ENCODE measurements at places on chromosomes 5 and 9.

DNA sequence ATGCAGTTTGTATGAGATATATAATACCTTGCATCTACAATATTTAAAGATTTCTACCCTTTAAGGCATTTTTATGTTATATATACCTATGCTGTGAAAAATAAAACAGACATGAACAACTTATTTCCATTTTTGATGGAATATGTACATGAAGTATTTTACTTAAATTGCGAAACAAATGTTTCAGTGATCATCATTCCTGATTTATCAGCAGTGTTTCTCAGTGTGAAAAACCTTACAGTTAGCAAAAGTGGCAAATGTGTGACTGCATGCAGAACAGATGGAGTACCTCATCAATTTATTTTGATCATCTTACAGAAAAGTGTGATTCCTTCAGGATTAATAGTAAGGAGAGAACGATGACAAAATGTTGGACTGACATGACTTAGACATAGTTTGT is 43.1 kb downstream of the PRR16 start:
- DNase-seq, result no peak

DNA sequence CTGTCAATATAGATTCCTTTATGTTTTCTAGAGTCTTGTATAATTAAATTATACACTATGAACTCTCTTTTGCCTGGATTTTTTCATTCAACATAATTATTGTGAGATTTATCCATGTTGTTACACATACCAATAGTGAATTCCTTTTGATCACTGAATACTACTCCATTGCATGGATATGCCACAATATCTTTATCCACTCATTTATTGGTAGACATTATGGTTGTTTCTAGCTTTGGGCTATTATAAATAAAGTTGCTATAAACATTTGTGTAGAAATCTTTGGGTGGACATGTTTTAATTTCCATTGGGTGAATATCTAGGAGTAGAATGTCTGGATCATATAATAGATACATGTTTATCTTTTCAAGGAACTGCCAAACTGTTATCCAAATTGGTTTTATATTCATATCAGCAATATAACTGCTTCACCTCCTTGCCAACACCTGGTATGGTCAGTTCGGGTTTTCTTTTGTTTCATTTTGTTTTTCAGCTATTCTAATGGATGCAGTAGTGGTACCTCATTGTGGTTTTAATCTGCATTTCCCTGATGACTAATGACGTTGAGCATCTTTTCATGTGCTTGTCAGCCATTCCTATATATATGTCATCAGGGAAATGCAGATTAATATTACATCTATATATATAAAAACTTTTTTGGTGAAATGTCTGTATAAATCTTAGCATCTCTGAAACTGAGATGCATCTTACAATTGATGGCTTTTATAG is 32.1 kb upstream of the TCF7 start:
- no peak for DNase-seq

DNA sequence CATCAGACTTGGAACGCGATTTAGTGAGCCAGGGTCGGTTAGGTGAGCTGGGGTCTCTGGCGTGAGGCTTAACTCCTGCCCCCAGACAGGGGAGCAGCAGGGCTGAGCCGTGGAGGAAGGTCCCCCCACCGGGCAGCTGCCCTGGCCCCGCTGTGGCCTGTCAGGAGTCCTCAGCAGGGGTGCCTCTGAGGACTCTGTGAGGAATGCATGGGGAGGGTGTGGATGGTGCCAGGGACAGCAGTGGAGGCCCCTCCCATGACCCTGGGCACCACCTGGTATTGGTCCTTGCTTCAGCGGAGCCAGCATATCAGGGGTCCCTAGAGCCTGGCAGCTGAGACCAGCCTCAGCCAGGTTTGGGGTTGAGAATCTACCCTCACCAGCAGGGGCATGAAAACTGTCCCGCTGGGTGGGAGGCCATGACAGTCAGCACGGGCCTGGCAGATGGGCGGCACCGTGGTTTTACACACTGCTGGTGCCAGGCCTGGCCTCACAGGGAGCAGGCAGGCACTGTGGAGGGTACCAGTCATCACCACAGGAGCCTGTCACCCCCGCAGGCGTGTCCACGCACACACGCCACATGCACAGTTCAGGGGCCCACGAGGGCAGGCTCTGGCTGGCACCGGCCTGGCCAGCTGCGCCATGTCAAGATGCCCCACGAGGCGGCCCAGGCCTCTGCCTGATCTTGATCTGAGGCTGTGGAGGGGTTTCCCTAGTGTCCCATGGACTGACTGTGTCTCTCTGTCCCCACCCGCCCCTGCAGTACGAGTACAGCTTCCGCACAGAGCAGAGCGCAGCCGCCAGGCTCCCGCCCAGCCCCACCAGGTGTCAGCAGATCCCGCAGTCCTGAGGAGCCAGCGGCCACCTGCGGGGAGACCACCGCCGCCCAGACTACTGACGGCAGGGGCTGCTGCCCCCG is 111.1 kb upstream of the LMX1B start:
- DNase-seq, result no peak

DNA sequence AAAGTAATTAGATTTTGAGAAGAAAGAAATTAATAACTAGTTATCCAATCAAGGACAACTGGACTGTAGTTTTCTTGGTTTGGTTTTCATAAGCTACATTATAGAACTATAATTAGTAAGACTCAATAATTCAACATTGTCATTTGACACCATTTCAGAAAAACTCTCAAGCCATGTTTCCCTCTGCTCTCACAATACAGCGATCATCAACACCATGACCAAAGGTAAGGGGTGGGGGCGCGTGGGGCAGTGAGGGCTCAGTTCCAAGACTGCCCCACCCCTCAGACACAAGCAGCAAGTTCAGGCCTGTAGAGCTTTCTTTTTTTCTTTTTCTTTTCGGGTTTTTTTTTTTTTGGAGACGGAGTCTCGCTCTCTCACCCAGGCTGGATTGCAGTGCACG is 6.4 kb downstream of the CMBL start:
- no peak for DNase-seq

DNA sequence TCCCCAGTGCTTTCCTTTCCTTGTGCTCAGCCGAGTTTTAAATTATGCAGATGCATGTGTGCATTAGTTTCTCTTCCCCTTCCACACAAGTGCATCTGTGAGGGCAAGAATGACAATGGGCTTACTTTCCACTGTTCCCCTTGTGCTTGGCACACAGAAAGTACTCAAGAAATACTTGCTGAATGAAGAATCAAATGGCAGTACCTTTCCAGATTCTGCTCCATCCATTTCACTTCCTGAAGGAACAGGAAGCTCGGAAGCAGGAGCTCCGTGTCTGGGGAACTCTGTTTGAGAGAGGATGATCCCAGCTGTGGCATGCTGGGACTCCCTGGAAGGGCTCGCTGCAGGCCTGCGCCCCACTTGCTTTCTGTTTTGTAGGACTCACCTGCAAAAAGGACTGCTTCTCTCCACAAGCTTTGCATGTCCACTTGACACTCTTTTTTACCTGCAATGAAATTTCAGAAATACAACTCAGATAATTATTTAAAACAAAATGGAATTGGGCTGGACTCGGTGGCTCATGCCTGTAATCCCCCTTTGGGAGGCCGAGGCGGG is 5.5 kb downstream of the MRNIP start:
- DNase-seq, result peak; percentile 73

DNA sequence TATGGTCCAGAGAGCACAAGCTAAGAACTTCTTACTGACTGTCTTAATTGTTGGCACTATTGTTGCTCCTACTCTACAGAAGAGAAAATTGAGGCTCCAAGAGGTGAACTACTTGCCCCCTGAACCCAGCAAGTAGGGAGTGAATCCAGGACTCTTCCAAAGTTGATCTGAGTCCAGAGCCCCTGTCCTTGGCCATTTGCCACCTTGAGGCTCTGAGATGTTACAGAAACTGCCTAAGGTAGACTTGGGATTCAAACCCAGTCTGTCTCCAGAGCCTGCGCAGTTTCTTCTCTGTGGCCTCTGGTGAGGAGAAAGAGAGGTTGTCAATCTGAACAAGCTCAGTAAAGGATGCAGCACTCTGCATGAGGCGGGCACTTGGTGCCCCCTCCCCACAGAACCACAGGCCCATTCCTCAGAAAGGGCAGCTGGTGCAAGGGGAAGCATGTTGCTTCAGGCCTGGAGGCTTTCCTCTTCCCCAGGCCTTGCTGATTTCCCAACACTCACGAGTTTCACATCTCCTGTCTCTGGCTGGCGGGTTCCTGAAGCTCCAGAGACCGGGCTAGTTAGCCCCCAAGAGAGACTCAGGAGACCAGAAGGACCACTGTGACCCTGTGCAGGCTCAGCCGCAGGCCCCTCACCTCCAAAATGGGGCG is 2.9 kb upstream of the LCP2 start:
- DNase-seq, result no peak

- no peak for DNase-seq
These were observed 95.9 kb upstream of the MVB12B start for GRCh38 chr9:126230692-126231091.

- DNase-seq, result no peak
These were observed 30.9 kb upstream of the IRX4 start for GRCh38 chr5:1913578-1913977.

GRCh38 chr9:124818431-124819281 is 34.6 kb upstream of the WDR38 start:
- DNase-seq, result no peak

GRCh38 chr9:83430681-83431080 is 107.5 kb downstream of the FRMD3 start:
- no peak for DNase-seq

- no peak for DNase-seq
These were observed 341.0 kb downstream of the IRX2 start for GRCh38 chr5:2410451-2410850.

DNA sequence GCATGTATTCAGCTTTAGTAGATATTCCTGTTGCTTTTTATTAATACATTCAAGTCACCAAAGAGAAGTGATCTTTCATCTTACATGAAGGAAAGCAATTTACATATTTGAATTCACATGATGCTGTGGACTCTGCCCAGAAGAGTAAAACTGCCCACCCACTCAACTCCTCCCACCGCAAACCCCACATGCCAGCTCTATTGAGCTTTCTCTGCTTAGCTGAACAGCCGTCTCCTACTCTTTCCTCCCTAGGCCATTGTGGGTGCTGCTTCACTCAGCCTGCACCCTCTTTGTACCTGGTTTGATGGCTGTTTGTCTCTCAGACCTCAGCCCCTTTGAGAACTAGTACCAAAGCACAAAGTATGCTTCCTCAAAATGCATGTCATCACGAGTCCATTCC is 48.4 kb upstream of the MAP3K1 start:
- no peak for DNase-seq

DNA sequence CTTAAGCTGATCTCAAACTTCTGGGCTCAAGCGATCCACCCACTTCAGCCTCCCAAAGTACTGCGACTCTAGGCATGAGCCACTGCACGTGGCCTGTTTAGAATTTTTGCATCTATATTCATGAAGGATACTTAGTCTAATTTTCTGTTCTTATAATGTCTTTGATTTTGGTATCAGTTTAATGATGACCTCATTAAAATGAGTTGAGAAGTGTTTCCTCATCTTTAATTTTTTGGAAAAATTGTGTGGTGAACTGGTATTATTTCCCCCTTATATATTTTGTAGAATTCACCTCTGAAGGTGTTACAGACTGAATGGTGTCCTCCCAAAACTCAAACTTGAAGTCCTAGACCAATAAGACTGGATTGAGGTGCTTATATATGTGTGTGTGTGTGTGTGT is 46.5 kb downstream of the ANKRD31 start:
- no peak for DNase-seq

GRCh38 chr5:456351-457194 is 13.6 kb downstream of the EXOC3 start:
- DNase-seq, result no peak

GRCh38 chr9:97039514-97039860 is 545 bp upstream of the CTSV start:
- DNase-seq, result no peak

GRCh38 chr5:131423056-131423455 is 159.2 kb downstream of the CDC42SE2 start:
- DNase-seq, result no peak

DNA sequence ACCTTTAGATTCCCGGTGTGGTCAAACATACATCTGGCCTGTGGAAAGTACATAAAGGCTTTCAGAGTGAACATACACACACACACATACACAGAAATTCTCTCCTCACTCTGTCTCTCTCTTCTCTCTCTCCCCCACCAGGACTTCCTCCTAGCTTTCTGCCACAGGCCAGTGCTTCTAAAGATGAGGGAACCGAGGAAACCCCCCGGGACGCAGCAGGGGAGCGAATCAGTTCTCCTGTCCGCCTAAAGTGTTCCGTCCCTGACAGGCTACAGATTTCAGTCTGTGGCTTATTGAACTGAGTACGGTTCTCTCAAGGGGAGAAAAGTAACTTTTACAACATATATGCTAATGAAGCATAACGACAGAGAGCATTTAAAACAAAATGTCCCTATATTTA is 75.8 kb downstream of the MED27 start:
- DNase-seq, result peak; percentile 8

DNA sequence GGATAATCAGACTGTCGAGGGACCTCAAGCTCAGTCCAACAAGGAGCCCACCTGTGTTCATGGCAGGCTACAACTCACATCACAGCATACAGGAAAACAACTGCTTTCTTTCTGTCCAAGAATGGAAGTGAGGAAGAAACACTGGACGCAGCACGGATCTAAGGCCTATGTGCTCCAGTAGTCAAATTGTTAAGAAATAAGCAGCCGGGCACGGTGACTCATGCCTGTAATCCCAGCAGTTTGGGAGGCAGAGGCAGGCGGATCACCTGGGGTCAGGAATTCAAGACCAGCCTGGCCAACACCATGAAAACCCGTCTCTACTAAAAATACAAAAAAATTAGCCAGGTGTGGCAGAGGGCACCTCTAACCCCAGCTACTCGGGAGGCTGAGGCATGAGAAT is 427.8 kb downstream of the BNC2 start:
- no peak for DNase-seq

- DNase-seq, result no peak
These were observed 15.8 kb downstream of the MCIDAS start for GRCh38 chr5:55211184-55211874.

DNA sequence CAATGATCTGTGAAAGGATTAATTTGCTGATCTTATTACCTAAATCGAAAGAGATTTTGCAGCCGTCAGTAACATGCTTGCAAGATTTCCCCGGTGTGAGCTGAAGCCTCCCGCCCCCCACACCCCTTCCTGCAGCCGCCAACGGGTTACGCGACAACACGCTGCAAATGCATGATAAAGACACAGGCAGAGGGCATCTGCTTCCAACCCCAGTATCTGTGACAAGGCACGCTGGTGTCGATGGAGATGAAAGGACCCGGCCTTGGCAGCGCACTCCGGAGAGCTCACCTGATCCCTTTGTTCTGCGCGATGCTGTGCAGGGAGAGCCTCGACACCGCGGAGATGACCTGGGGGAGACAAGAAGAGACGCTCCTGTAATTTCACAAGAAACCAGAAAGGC is 122.9 kb upstream of the SARDH start:
- DNase-seq, result no peak

GRCh38 chr9:7910426-7911020 is 110.9 kb upstream of the DMAC1 start:
- DNase-seq, result no peak

- no peak for DNase-seq
These were observed 217.1 kb downstream of the PJA2 start for GRCh38 chr5:109192555-109193281.

- no peak for DNase-seq
These were observed 822 bp downstream of the DENND4C start for GRCh38 chr9:19231126-19231903.

- DNase-seq, result no peak
These were observed 52.3 kb downstream of the KIF24 start for GRCh38 chr9:34276772-34277171.

GRCh38 chr5:321726-322251 is 275 bp downstream of the AHRR start:
- no peak for DNase-seq

Measured in GM12878 (cell line).